ENCODE measurements at places on chromosomes 4 and X.

DNA sequence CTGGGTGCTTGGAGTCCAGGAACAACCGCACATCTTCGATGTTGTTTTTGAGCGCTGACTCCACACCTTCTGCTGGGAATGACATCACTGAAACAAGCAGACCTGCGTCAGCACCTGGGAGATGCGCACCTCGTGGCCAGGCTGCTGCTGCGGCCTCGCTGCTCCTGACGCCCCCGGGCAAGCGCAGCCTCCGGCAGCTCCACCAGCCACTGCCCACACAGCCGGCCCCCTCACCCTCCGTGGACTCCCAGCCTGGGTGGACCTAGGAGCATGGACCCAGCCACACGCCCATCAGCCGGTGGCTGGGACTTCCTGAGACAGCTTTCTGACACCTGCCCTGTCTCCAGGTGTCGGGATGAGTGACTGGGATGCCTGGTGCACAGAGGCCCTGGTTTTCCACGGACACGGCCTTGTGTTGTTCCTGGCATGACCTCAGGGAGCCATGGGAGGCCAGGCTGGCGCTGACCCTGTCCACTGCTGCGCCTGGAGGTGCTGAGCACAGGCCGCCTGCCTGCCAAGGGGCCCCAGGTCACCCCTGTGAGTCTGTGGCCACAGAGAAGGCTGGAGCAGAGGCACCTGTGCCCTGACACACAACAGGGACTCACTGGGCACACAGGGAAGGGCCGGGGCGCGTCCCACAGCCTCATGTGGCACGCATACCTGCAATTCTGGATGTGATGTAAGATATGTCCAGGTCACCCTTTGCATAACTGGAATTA is 48.6 kb downstream of the GAK start:
- no peak for DNase-seq

DNA sequence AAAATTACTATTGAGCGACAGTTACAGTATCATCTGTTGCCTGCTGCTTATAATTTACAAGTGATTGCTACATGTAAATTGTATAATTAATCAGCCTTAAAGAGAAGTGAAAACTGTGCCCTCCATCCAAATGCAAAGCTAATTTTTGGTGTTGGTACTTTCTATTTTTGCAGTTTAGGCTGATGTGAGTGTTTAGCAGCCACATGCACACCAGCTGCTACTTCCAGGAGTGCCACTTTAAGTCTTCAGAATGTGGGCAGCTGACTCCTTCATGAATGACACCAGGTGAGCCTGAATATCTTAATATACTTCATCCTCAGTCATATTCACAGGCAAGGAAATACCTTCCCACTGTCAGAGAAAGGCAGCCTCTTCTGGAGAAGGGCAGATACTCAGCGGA is 149.8 kb upstream of the RASGEF1B start:
- no peak for DNase-seq

GRCh38 chr4:47122592-47123291 is 91.4 kb downstream of the GABRB1 start:
- peak; percentile 89 for DNase-seq

- no peak for DNase-seq
These were observed 9.2 kb downstream of the MAD2L1 start for GRCh38 chr4:120057416-120057815.

GRCh38 chrX:140794642-140795041 is 85.1 kb downstream of the LINC00632 start:
- no peak for DNase-seq

GRCh38 chrX:23271026-23271425 is 63.6 kb upstream of the PTCHD1 start:
- DNase-seq: no peak

GRCh38 chrX:20595928-20596575 is 329.3 kb upstream of the RPS6KA3 start:
- peak; percentile 0 for DNase-seq

- DNase-seq: no peak
These were observed 65.9 kb upstream of the TNIP3 start for GRCh38 chr4:121229993-121230392.

DNA sequence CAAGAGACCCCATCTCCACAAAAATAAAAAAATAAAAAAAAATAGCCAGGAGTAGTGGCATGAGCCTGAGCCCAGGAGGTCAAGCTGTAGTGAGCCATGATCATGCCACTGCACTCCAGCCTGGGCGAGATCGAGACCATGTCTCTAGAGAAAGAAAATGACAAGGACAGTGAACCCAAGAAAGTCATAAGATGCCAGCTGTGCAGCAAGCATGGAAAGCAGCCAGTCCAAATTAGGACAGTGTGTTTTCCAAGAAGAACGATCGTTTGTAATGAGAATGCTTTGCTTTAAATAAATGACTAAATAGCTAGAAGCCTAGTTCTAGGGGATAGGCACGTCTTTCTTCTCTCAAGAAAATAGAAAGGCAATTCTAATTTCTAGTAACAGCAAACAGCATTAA is 58.4 kb upstream of the MSANTD1 start:
- DNase-seq: no peak

GRCh38 chrX:68690936-68691501 is 43.6 kb downstream of the STARD8 start:
- DNase-seq: no peak
